HS-27A (cell line): ENCODE measurements at places on chromosomes 1 and 21.
A peak's percentile ranks its signal among the peaks of the same experiment; 100 is the strongest.

GRCh38 chr1:222709700-222710153 is 2.6 kb downstream of the AIDA start:
- no peak for DNase-seq

DNA sequence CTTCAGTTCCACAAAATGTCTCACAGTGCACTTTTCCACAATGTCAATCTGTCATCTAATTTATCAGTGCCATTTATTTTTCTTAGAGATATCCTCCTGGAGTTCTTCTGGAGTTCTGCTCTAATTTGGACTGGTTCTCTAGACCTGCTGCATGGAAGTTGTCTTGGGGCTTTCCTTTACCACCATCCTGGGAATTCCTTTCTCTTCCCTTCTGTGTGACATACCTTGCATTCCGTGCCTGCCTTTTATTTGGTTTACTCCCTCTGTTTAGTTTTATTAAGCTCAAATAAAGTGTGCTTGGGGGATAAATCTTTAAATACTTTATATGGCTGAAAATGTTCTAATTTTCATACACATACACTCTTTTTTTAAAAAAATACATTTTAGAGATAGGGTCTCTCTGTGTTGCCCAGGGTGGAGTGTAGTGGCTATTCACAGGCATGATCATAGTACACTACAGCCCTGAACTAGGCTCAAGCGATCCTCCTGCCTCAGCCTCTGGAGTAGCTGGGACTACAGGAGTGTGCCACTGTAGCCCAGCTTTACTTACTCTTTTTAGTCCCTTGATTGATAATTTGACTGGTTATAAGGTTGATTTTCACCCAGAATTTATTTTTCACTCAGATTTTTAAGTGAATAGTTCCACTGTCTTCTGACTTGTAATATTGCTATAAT is 14.4 kb downstream of the MTF2 start:
- DNase-seq, result no peak

DNA sequence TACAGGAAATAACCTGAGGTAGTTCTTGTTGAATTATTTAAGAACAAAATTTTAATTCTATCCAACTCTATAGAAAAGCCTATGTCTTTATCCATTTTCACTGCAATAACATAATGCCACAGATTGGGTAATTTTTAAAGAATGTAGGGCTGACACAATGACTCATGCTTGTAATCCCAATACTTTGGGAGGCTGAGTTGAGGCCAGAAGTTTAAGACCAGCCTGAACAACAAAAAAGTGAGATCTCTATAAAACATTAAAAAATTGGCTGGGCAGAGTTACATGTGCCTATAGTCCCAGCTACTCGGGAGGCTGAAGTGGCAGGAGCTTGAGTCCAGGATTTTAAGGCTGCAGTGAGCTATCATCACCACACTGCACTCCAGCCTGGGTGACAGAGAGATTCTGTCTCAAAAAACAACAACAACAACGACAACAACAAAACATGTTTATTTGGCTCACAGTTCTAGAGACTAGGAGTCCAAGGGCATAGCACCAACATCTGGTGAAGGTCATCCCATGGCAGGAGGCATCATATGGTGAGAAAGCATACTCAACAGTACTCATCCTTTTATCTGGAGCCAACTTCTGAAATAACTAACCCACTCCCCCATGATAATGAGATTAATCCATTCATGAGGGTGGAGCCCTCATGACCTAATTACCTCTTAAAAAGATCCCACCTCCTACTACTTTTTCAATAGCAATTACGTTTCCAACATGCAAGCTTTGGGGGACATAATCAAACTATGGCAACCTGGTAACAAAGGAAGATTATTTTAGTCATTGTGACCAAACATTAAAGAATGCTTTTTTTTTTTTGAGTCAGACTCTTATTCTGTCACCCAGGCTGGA is 59.6 kb downstream of the ABL2 start:
- DNase-seq, result peak; percentile 57

- no peak for DNase-seq
Observed at GRCh38 chr1:155210314-155211104, 2.0 kb downstream of the MTX1 start.

DNA sequence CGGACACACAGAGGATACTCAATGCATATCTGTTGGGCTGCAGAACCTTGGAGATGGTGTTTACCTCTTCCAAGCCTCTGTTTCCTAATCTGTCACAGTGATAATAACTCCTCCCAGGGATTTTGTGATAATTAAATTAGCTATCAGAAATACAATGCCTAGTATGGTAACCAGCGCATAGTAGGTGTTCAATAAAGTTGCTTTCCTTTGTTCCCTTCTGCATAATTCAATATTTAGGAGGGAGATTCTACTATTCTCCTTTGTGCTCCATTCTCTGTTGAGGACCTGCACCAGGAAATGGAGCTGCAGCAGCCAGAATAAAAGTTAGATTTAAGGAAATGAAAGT is 3.4 kb upstream of the CSF3R start:
- no peak for DNase-seq

- DNase-seq, result no peak
Observed at GRCh38 chr21:28943631-28944030, 49.0 kb downstream of the LTN1 start.

DNA sequence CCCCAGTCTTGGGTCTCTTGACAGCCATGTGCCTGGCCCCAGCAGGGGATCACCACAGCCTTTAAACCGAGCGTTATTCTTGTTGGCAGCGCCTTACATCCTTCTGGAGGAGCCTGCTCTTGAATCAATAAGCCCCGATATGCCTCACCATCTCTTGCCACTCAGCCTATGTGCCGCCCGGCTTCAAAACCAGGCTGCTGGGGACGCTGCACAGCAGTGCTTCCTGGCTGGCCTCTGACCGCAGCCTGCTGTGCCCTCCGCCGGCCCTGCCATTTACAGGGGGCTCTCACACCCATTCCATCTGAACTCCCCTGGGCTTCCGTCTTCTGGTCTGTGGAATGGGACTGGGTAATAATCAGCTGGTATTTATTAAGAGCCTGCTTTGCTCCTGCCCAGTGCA is 3.0 kb upstream of the PEX10 start:
- no peak for DNase-seq

DNA sequence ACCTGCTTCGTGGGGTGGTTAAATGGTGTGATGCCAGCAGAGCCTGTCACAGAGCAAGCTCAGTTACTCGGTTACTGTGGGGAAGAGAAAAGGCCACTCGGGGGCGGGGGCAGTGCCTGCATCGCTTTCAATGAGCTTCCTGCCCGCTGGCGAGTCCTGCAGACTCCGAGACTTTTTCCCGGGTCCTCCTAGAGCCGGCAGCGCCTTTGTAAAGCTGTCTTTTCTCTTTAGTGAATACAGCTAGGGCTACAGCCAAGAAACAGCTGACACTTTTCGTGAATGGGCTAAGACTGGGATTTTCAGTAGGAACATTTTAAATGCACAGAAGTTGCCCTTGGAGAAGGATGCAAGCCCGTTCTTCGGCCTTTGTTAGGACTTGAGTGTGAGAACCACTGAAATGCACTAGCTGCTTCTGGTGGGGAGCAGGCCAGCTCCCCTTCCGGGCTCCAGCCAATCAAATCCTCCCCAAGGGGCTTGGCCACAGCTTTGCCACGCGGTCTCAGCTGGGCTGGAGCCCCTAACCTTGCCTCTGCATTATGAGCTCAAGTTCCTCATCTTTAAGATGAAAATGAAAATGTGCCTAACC is 23.4 kb upstream of the EFHD2 start:
- DNase-seq, result no peak

- no peak for DNase-seq
Observed at GRCh38 chr1:158564608-158565007, 5.8 kb downstream of the OR6P1 start.

- no peak for DNase-seq
Observed at GRCh38 chr1:219144658-219145315, 28.9 kb upstream of the LYPLAL1 start.

DNA sequence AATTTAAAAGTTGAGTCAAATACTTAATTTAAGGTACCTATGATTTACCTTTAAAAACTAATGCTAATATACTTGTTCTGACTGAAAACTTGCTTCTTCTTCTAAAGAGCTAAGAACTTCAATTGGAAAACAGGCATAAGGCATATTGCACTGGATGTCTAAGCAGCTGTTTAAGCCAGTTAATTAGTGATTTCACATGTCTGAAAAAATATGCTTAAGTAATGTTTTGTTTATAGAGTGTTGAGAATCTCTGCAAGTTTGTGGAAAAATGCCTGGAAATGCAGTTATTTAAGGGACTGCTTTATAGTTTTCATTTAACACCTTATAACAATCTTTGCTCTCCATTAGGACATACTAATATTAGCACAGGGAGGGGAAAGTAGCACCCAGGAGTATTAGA is 28.2 kb downstream of the UBE2U start:
- no peak for DNase-seq

DNA sequence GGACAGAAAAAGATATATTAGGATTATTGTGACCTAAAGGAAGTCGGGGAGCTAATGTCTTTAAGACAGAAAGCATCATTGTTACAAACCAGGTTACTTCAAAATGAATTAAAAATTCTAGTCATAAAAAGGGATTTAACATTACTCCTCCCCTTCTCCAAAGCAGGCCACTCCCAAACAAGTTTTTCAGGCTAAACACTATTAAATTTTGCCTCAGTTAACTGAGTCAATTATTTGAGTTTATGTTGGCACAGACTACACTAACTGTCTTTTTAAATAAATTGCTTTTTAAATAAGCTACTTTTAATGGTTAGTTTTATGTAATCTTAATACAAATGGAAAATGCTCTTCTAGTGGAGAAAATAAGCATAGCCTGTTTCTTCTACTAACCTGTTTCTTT is 395.0 kb upstream of the DUSP10 start:
- no peak for DNase-seq

- peak; percentile 68 for DNase-seq
Observed at GRCh38 chr1:207309745-207310273, 11.7 kb upstream of the CD55 start.

- DNase-seq, result no peak
Observed at GRCh38 chr1:187079330-187079729, 250.6 kb downstream of the PLA2G4A start.

GRCh38 chr1:26719205-26719604 is 23.4 kb downstream of the ARID1A start:
- DNase-seq, result no peak

- no peak for DNase-seq
Observed at GRCh38 chr1:210396541-210396940, 67.8 kb downstream of the HHAT start.

- DNase-seq, result no peak
Observed at GRCh38 chr21:29378832-29379231, 80.1 kb downstream of the BACH1 start.

- DNase-seq, result no peak
Observed at GRCh38 chr1:36156329-36157114, 562 bp downstream of the MAP7D1 start.

DNA sequence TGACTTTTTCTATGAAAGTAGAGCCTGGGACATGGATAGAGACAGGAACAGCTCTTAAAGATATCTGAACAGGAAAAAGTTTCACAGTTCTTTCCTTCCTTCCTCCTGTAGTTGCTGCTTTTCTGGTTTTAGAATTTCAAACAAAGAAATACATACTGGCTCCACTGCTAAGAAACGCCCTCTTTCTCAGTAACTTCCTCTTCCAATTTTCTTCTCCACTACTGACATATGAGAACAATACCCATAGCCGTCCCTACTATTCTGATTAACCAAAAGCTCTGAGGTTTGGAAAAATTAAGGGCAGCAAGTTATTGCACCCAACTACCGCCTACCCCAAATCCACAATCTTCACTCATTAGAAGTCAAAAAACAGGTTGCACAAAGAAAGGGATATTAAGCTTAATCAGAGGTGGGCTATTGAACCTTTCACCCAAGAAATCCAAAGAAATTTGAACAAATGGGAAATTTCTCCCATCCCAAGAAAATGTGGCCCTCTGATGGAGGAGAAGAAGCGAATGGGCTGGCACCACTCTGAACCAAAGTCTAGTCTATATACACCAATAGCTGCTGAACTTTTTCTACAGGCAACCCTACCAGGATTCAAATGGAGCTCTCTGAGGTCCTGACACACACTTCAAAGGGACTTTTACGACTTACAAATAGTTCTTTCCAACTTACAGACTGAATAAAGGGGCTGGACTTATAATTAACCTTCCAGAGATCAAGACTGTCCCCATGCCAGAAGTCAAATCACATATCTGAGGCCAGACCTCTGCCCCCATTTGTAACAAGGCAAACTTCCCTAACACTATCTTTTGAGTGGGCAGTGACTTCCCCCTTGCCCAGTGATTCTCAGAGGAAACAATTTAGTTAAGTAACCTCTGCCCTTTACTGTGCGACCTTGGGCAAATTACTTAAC is 1.7 kb downstream of the WASF2 start:
- no peak for DNase-seq

GRCh38 chr1:178436899-178437298 is 59.9 kb downstream of the CLEC20A start:
- no peak for DNase-seq
